Stimulated activated CD4-positive, alpha-beta T cell treated with anti-CD3 and anti-CD28 coated beads, Interleukin-1b, Interleukin-23, amount 100 ng/mL, for 24 hours (primary cell): ENCODE measurements at places on chromosomes 16 and 17.

- DNase-seq, result no peak
Observed at GRCh38 chr17:77555741-77556291, 402.7 kb upstream of the TNRC6C start.

DNA sequence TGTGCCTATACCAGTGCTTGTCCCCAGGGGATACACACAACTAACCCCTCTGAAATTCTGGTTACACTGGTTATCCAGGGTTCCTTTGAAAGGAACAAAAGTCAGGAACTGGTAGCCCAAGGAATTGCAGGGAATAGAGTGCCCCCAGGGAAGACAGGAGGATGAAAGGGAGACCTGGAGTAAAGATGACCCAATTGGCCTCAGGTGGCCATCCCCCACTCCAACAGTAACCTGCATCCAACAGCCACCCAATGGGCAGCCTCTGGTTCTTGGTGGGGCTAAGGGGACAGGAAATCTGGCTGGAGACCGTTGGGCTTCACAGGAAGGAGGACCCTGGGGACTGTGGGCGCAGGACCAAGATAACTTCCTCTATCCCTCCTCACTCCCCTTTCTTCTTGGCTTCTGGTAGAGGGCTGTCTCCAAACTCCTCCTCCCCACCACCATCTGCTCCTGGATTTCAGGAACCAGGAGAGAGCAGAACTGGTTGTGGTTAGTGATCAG, 826 bp upstream of the MPO start:
- DNase-seq, result no peak

DNA sequence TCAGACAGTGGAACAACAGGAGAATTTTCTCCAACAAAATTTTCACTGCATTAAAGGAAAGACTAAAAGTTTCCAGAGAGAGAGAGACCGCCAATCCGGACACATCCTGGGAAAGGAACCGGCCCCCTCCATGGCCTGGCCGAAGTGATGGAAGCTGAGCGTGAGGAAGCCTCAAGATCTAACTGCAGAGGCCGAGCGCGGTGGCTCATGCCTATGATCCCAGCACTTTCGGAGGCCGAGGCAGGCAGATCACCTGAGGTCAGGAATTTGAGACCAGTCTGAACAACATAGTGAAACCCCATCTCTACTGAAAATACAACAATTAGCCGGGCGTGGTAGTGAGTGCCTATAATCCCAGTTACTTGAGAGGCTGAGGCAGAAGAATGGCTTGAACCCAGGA, 3.9 kb downstream of the CTRB2 start:
- no peak for DNase-seq

DNA sequence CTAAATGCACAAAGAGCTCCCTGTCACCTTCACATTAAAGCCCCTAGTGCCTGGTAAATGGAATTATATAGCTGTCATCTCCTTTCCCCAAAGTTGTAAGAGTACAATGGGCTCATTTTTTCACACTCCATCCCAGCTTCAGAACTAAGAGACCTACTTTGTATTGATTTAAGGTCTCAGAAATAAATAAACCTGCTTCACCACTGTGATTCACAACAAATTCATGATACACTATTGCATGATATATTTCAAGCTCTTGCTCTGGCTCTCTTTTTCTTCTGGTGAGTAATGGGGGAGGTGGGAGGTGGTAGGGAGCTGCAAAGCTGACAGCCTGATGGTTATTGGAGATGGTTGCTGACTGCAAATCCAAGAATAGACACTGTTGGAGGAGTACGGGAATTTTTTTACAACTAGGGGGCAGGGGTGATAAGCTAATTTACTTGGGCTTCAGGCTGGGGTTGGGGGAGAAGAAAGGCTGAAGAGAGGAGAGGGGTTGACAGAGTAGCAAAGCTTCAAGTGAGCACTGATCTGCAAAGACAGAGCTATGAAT, 189.9 kb downstream of the AATF start:
- no peak for DNase-seq
